ENCODE measurements at places on chromosomes 13 and 19.

DNA sequence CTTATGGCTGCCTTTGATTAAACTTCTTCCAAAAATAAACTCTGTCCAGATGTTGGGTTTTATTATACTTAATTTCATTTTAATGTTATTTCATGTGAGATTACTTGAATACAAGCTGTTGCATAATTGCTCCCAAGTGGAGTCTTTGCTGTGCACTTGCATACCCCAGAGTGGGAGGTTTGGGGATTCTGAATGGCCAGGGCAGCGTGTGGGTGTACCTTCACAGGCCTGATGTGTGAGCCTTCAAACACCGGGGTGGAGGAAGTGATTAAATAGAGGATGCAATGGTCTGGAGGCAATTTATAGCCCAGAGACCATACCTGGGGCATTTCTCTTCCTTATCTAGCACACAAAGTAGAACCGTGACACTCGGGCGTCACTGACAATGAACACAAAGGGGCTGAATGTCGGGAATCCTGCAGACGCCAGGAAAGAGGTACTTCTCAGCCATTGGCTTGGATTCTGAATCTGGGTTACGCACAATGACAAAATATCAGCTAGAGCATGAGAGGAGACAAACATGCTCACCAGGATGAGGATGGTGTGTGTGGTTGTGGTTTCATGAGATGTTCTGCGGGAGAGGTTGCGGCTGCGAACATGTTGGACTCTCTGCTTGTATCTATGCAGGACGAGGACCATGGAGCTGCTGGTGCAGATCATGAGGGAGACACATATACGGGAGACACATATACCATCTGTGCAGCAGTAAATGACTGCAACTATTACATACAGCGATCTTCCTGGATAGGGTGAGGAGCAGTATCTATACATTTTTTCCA lies 7.1 kb upstream of the LILRA5 start:
- no peak for DNase-seq

GRCh38 chr13:27374650-27375049 lies 49.8 kb upstream of the GTF3A start:
- peak; percentile 78 for DNase-seq

- no peak for DNase-seq
These were observed 20.2 kb downstream of the DNAJC3 start for GRCh38 chr13:95697052-95697680.

- DNase-seq, result no peak
These were observed 3.5 kb upstream of the FTL start for GRCh38 chr19:48961673-48962028.

Measured in activated CD4-positive, alpha-beta T cell treated with anti-CD3 and anti-CD28 coated beads, Interleukin-2, Interleukin-6, amounts not matched to agents 100 ng/mL and 50 ng/mL, durations not matched to agents 16 hours and 8 hours (primary cell).